ENCODE measurements at places on chromosomes 16 and 17. TPM values are rescaled to one million over a fixed set of nuclear protein-coding genes. Genes with fewer than 3 reads are reported as not detected.

DNA sequence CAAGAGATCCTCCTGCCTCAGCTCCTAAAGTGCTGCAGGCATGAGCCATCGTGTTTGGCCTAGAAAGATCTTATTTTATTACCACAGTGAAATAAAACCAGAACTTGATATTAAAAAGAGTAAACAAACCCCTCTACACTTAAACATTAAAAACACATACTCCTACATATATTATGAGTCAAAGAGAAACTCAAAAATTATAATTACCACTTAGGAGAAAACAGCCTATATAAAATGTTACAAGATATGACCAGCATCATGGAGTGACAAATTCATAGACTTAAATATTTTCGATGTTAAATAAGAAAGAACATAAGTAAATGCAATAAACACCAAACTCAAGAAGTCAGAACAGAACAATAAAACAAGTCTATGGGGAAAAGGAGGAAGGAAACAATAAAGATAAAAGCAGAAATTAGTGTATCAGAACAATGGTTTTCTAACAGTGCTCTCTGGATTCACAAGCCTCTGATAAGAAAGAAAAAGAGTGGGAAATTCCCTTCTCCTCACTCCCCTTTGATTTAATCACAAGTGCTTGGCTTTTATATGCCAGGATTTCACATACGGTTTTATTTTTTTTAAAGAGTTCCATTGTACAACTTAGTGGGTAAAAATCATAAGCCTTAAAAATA lies 23.0 kb downstream of the SKAP1 start:
- H3K27me3 ChIP-seq: no peaks in the 10 kb centered on the region
- no peak for DNase-seq
- H3K4me3 ChIP-seq: no peak overlapping the region
- H3K36me3 ChIP-seq: peaks cover 11% of the 10 kb centered on the region

GRCh38 chr17:48543854-48544348 lies 1.0 kb downstream of the HOXB2 start:
- peak overlapping the region; percentile 92 for H3K27ac ChIP-seq
- H3K27me3 ChIP-seq: peaks cover 4% of the 10 kb centered on the region
- no peaks in the 10 kb centered on the region for H3K36me3 ChIP-seq
- H3K4me1 ChIP-seq: peaks cover 30% of the 10 kb centered on the region
- DNase-seq: peak; percentile 6

GRCh38 chr17:39144416-39144840 lies 7.0 kb downstream of the PLXDC1 start:
- no peaks in the 10 kb centered on the region for H3K27me3 ChIP-seq
- no peak overlapping the region for H3K27ac ChIP-seq
- no peaks in the 10 kb centered on the region for H3K4me1 ChIP-seq
- no peak for DNase-seq
- H3K36me3 ChIP-seq: no peaks in the 10 kb centered on the region
- no peak overlapping the region for H3K4me3 ChIP-seq

DNA sequence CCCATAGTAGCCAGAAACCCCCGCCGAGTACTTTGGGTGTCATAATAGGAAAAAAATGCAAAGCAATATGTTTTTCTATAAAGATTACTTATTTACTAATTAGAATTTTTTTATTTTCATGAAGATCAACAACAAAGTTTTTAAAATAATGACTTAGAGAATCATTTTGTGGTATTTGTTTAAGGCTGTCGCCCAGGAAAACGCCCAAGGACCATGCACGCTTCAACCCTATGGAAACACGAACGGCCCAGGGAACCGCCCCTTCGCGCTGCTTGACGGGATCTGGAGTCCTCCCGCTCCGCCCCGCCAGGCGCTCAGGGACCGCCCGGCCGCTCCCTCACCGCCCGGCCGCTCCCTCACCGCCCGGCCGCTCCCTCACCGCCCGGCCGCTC lies 408 bp upstream of the KPNA2 start:
- H3K27ac ChIP-seq: no peak overlapping the region
- peak overlapping the region; percentile 27 for H3K4me3 ChIP-seq
- no peaks in the 10 kb centered on the region for H3K27me3 ChIP-seq
- no peaks in the 10 kb centered on the region for H3K36me3 ChIP-seq
- DNase-seq: peak; percentile 89

- DNase-seq: no peak
- H3K36me3 ChIP-seq: no peaks in the 10 kb centered on the region
- no peak overlapping the region for H3K4me3 ChIP-seq
These were observed 26.5 kb upstream of the ALOX12 start for GRCh38 chr17:6969323-6969726.

- DNase-seq: no peak
- no peak overlapping the region for H3K27ac ChIP-seq
- no peaks in the 10 kb centered on the region for H3K27me3 ChIP-seq
- no peak overlapping the region for H3K4me3 ChIP-seq
- peaks cover 7% of the 10 kb centered on the region for H3K36me3 ChIP-seq
These were observed 8.2 kb downstream of the ZNF689 start for GRCh38 chr16:30601966-30602365.

ABCA8 gene
- polyA plus RNA-seq: not detected

KRTAP4-4 gene
- not detected for polyA plus RNA-seq
